Left lung (tissue), 14 donors: ENCODE measurements at places on chromosomes 4 and X.
A peak's percentile ranks its signal among the peaks of the same experiment; 100 is the strongest.

DNA sequence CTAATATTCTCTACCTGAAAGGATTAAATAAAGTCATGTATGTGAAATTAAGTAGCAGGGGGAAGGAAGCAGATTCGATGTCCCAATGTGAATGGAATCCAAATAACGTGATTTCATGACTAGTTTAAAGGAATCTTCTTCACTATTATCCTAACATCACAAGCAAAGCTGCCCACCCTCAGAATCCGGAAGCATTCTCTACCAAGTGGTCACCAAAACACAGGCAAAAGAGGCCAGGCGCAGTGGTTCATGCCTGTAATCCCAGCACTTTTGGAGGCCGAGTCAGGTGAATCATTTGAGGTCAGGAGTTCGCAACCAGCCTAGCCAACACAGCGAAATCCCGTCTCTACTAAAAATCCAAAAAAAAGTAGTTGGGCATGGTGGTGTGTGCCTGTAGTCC is 212.9 kb downstream of the LDB2 start:
- H3K27ac ChIP-seq: no peak overlapping the region
- no peaks in the 10 kb centered on the region for H3K4me1 ChIP-seq

GRCh38 chr4:2285613-2286381 is 23.9 kb upstream of the MXD4 start:
- no peaks in the 10 kb centered on the region for H3K36me3 ChIP-seq
- no peak overlapping the region for H3K4me3 ChIP-seq
- DNase-seq: peak; percentile 31

GRCh38 chr4:87521757-87522374 is 7.3 kb downstream of the SPARCL1 start:
- no peaks in the 10 kb centered on the region for H3K27me3 ChIP-seq
- no peak for DNase-seq
- peak overlapping the region; percentile 79 for H3K27ac ChIP-seq
- no peak overlapping the region for H3K4me3 ChIP-seq
- H3K4me1 ChIP-seq: peaks cover 4% of the 10 kb centered on the region

DNA sequence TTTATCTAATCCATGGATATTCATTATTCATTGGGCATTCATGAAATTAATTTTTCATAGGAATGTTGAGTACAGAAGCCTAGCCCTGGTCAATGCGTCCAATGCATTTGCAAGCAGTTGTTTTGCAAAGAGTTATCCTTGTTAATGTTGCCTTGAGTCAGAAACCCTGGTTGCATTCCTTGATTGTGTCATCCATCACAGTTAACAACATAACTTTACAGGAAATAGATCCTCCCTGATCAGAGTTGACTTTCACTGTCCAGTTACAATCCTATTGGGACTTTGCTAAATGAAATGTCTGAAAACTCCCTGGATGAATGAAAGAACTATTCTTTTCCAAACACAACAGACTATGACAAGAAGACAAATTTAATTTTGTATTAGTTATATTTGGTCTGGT is 924.3 kb upstream of the SLIT2 start:
- no peak overlapping the region for H3K27ac ChIP-seq
- no peak overlapping the region for H3K4me3 ChIP-seq
- no peaks in the 10 kb centered on the region for H3K27me3 ChIP-seq
- H3K4me1 ChIP-seq: no peaks in the 10 kb centered on the region
- H3K36me3 ChIP-seq: no peaks in the 10 kb centered on the region

- no peak for DNase-seq
- no peaks in the 10 kb centered on the region for H3K36me3 ChIP-seq
- no peak overlapping the region for H3K27ac ChIP-seq
- H3K4me3 ChIP-seq: no peak overlapping the region
- no peaks in the 10 kb centered on the region for H3K4me1 ChIP-seq
Measured at GRCh38 chr4:113173793-113174264, 124.4 kb downstream of the ANK2 start.

- no peaks in the 10 kb centered on the region for H3K36me3 ChIP-seq
- no peak for DNase-seq
- H3K4me3 ChIP-seq: no peak overlapping the region
- H3K27ac ChIP-seq: no peak overlapping the region
- no peaks in the 10 kb centered on the region for H3K27me3 ChIP-seq
Measured at GRCh38 chr4:185966549-185966948, 102.4 kb upstream of the TLR3 start.

- H3K27me3 ChIP-seq: no peaks in the 10 kb centered on the region
- no peak for DNase-seq
- no peak overlapping the region for H3K27ac ChIP-seq
- H3K36me3 ChIP-seq: peaks cover 17% of the 10 kb centered on the region
- no peaks in the 10 kb centered on the region for H3K4me1 ChIP-seq
Measured at GRCh38 chr4:185361872-185362271, 33.9 kb downstream of the LRP2BP start.
